ENCODE measurements at places on chromosomes 2 and 18. TPM values are rescaled to one million over a fixed set of nuclear protein-coding genes. Genes with fewer than 3 reads are reported as not detected.

UGT1A4 gene
- total RNA-seq, result not detected

ALKAL2 gene
- not detected for total RNA-seq

SPOPL gene
- total RNA-seq, result 10.2 TPM

SKA1 gene
- total RNA-seq, result 11.6 TPM

IL36A gene
- total RNA-seq, result not detected

NAT8 gene
- total RNA-seq, result not detected

PDE11A gene
- 0.23 TPM for total RNA-seq

RAB31 gene
- 1.7 TPM for total RNA-seq

AFF3 gene
- total RNA-seq, result 0.04 TPM

DNA sequence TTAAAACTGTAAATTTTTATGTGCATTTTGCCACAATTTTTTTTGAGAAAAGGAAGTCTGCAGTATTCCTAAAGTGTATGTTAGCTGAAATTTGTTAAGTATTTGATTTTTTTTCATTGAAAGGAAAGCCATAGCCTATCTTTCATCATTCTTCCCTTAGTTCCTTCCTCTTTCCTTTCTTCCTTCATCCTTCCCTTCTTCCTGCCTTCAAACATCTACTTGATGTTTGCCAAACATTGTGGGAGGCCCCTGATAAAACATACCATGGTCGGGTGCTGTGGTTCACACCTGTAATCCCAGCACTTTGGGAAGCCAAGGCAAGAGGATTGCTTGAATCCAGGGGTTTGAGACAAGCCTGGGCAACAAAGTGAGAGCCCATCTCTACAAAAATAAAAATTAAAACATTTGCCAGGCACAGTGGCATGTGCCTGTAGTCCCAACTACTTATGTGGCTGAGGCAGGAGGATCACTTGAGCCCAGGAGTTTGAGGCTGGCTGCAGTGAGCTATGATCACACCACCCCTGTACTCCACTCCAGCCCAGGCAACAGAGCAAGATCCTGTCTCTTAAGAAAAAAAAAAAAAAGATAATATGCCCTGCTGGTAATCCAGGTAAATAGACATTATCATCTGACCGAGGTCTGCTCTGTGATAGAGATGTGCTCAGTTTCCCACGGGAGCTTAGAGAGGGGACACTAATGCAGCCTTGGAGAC is 278.4 kb upstream of the STON1 start:
- DNase-seq, result no peak

GRCh38 chr18:24022161-24022560 is 7.6 kb downstream of the TTC39C start:
- DNase-seq, result no peak

- DNase-seq, result peak; percentile 92
Observed at GRCh38 chr2:212912445-212913103, 238.8 kb downstream of the IKZF2 start.

DNA sequence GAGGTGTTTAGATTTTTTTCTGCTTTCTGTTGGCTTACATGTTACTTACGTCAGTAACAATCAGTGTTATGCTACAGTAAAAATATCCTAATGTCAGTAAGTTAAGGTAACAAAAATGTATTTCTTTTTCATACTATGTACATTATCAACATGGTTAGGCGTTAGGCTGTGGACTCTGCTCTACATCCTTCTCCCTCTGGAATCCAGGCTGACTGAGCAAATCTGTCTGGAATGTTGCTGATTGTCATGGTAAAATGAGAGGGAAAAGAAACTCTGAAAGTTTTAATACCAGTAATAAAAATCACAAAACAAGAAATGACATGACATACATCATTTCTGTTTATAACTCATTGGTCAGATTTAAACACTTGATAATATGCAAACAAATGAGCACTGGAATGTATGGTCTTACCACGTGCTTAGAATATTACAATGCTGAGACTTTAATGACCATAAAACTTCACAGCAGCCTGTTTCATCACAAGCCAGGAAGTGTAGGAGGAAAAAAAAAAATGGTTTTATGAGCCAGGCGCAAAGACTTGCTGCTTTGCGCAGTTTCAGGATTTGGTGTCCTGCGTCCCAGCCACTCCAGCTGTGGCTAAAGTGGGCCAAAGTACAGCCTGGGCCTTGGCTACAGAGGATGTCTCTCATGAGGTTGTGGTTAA is 252.4 kb downstream of the FSIP2 start:
- DNase-seq, result no peak

- DNase-seq, result no peak
Observed at GRCh38 chr2:63484901-63485300, 103.4 kb downstream of the WDPCP start.

DNA sequence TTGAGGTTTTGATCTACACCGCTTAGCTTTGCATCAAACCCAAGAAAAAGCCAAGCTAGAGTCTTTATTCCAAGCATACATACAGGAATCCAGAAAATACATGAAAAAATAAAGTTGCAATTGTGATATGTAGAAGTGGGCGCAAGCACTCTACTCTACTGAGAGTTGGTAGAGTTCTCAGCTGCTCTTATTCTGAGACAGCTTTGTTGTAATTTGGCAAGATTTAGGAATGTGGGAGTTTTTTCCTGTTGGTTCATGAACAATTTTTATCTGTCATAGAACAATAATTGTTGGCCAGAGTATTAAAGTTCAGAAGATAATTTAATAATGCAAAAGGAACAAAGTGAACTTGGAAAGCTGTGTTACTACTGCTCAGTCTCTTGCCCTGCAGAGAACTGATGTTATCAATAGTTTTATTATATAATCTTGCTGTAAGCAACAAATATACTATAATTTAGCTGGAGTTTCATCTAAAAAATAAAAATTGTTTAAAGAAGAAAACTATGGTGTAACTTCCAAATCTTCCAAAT is 302.0 kb upstream of the RND3 start:
- DNase-seq, result no peak

GRCh38 chr2:60926741-60927552 is 45.6 kb downstream of the REL start:
- no peak for DNase-seq

GRCh38 chr2:219664944-219665343 is 37.5 kb downstream of the SLC4A3 start:
- DNase-seq, result no peak

- DNase-seq, result peak; percentile 39
Observed at GRCh38 chr2:227363756-227364155, 15.3 kb downstream of the TM4SF20 start.

- no peak for DNase-seq
Observed at GRCh38 chr2:177335917-177336450, 56.6 kb upstream of the AGPS start.

- DNase-seq, result no peak
Observed at GRCh38 chr2:212088353-212088752, 450.2 kb downstream of the ERBB4 start.

DNA sequence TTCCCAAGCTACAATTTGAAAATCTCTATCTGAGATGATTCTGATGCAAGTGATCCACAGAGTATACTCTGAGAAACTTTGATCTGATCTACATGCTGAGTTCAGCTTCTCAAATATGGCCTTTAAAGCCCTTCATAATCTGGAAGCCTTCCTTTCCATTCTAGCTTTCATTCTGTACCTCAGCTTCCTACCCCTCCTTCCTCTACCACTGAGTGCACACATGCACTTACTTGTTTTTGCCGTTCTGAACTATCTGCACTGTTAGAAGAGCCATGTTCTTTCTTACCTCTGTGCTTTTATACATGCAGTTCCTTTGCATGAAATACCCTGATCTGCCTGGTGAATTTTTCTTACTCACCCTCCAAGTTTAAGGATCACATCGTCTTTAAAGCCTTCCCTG is 25.0 kb downstream of the REL start:
- DNase-seq, result no peak

All from PC-3 (cell line).